Gastrocnemius medialis (tissue), 4 donors: ENCODE measurements at places on chromosomes 7 and 10.

GRCh38 chr7:138948403-138948802 is 32.8 kb downstream of the KIAA1549 start:
- no peak for DNase-seq

- no peak for DNase-seq
Observed at GRCh38 chr10:3067118-3067858, at the start of gene PFKP. Gene PFKP, plus strand, starts transcription at chr10:3067548. Its CDS starts 48 bp downstream, at chr10:3067596.

GRCh38 chr7:128202287-128202957 is 38.7 kb upstream of the LEP start:
- no peak for DNase-seq

DNA sequence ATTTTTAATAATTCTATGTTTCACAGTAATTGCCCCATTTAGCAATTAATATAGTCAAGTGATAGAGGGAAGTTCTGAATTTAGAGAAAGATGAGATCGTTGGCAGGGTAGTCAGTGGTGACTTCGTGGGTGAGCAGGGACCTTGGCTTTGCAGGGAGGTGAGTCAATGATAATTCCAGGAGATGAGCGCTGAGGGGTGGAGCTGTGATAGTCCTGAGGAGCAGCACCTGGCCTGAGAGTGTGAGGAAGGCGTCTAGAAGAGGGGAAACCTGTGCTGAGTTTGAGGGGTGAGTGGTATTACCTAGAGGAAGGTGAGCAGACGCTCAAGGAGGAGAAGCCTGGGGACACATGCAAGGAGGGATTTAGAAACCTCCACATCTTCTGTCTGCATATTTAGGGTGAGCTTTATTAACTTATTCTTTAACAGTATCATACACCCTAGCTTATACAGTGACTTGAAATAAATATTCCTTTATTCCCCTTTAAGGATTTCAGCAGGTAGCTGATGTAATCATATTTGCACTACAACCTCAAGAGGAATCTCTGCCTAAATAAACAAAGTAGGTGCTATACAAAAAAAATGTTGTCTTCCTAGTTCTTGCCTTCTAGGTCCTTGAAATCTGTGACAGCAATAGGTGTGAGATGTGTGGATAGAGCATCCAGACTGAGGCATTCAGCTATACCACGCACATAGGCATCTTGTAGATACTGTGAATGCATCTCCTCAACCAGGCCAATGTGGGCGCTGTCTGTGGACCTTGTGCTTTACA is 2.1 kb upstream of the TRIL start:
- DNase-seq, result no peak

GRCh38 chr10:118210276-118210675 is 131.8 kb downstream of the FAM204A start:
- no peak for DNase-seq

GRCh38 chr7:132475669-132476116 is 100.6 kb downstream of the PLXNA4 start:
- DNase-seq, result no peak

GRCh38 chr7:11420049-11420448 is 411.9 kb downstream of the THSD7A start:
- no peak for DNase-seq

DNA sequence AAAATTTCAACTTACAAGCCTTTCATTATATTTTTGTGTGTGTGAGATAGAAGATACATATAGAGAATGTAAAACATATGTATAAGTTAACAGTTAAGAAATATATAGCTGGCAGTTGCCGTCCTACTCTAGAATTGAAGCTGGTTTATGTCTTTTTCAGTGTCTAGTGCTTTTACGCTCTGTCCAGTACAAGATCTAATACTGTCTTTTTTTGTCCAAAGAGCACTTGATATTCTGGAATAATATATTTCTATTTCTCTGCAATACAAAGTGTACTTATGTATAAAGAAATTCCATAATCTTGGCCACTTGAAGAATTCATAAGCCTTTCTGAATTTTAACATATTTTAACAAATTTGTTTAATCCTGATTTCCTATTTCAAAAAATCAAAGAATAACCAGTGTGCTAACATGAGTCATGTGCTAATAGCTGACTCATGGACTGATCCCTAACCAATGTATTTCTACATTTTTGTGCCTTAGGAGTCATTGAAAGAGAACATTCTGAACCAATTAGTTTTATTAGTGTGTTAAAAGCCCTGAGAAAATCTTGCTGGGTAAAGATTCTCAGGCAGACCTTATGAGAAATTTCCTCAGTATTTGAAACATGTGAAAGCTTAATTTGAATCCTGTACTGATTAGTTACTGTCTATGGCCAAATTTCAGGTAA is 73.2 kb upstream of the CCAR1 start:
- no peak for DNase-seq

- DNase-seq, result no peak
Observed at GRCh38 chr10:6530966-6531365, 49.1 kb downstream of the PRKCQ start.

DNA sequence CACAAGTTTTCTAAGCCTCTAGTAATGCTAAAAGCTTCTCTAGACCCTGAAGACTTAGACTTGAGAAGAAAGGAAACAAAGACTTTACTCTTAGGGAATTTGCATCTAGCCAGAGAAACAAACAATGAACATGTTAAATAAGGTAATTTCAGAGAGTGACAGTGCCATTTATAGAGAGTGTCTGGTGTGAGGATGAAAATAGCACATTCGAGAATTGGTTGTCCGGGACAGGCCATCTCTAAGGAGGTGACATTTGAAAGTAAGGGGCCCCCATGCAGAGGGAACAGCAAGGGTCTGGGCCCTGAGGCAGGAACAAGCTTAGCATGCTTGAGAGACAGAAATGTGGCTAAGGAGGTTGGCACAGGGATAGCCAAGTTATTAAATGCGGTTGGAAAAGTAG is 48.1 kb downstream of the ADAM22 start:
- DNase-seq, result no peak

DNA sequence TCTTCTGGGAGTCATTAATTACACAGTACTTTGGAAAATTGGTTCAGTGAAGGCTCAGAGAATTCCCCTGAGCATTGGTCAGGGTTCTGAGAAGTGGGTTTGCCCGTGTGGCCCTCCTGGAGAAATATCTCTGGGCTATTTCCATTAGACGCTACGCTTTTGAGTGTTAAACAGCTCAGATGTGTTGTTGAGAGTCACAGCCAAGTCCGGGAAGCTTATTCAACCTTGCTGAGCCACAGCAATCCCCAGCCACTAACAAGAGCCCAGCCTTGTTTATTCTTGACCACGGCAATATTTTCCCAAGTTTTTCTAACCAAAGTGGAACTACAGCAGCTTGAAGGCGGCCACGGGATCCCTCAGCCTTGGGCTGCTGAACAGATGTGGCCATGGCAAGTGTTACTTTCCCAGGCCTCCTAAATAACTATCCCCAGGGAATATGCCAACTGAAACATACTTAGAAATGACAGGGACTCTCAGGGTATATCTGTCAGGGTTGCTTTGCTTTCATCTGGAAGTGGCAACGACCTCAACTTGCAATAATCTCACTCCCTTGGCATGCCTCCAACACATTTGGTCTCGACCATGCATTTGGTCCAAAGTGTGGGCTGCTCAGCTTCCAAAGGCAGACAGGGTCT is 214.7 kb downstream of the EMX2 start:
- DNase-seq, result no peak
